Stimulated activated CD8-positive, alpha-beta memory T cell treated with anti-CD3 and anti-CD28 coated beads, Interleukin-2, amount 100 ng/mL, for 1 hour (primary cell): ENCODE measurements at places on chromosomes 7 and 10.
A peak's percentile ranks its signal among the peaks of the same experiment; 100 is the strongest.

DNA sequence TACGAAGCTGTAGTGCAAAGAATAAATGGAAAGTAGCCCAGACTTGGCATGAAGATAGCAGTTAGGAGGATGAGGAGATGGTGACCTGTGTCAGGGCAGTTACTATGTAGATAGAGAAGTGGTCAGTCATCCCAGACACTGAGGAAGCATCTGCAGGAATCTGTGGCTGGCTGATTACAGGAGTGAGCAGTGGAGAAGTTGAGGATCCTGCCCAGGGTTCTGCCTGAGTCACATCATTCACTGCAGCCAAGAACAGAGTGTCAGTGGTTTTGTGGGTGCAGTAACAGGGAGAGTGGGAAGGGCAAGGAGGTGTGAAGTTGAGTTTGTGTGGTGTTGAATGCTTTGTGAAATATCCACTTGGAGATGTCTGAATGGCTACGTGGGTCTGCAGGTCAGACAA is 676.4 kb upstream of the NRP1 start:
- DNase-seq, result no peak

DNA sequence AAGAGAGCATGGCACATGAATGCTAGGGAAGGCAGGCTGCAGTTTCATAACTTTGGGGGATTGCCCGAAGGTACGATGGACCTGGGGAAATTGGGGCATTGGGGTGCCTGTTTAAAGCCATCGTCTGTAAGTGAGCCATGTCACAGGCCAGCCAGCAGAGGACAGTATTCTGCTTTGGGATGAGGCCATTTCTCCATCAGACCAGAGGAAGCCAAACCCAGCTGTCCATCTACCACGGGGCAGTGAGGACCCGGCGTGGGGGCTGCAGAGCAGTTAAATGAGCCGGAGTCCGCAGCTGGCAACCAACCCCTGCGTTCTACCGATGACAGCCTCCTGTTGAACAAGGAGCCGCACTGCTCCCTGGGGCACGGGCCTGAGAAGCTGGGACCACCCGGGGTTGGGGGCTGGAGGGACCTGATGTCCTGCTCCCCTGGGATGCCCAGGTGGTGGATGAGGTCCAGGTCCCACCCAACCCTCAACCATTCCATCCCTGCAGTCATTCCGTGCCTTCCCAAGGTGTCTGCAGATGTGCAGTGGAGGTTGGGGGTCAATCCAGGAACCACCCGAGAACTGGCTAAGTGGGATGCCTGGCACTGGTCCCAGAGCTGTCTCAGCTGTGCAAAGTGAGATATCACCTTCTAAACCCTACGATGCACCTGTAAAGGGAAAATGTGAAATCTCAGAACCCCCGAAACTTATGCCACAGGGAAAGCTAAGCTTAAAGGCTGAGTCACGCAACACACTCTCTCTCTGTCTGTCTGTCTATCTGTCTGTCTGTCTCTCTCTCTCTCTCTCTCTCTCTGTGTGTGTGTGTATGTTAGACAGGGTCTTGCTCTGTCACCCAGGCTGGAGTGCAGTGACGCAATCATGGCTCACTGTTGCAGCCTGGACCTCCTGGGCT is 12.1 kb upstream of the RHBDD2 start:
- DNase-seq, result peak; percentile 16

DNA sequence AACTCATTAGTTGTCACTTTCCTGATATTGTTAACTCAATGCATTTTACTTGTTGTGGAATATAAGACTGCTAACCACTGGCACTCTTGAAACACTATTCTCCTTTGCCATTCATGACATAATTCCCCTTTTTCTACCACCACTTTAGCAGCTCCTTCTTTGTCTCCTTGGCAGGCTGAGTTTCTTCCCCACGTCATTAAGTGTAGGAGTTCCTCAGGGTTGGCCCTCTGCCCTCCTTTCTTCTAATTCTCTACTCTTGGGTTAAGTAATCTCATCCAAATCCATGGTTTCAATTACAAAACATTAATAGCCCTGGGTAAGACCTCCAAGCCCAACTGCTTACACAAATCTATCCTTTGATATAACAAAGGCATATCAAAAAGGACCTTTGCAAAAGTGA is 175.1 kb downstream of the HGF start:
- DNase-seq, result no peak

DNA sequence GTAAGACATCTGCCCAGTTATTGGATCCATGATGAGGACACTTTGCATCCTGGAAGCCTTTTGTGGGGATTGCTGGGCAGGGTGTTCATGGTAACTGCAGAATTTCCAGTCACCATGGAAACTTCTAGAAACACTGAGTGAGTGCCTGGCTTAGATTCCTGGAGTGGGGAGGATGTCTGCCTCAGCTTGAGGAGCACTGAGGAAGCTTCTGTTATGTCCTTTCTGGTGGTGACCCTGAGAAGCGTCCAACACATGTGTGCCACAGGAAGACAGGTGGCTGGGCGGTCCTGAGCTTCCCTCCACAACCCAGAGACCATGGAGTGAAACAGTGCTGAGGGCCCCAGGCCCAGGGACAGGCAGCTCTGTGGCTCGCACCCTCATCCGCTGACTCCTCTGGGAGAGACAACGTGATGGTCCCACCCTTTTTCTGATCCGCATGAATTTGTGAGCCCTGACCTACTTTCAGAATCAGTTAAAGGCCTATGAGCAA is 191.8 kb upstream of the CXCL12 start:
- DNase-seq, result no peak

- DNase-seq, result no peak
Measured at GRCh38 chr10:55329796-55330195, 528.8 kb upstream of the PCDH15 start.

DNA sequence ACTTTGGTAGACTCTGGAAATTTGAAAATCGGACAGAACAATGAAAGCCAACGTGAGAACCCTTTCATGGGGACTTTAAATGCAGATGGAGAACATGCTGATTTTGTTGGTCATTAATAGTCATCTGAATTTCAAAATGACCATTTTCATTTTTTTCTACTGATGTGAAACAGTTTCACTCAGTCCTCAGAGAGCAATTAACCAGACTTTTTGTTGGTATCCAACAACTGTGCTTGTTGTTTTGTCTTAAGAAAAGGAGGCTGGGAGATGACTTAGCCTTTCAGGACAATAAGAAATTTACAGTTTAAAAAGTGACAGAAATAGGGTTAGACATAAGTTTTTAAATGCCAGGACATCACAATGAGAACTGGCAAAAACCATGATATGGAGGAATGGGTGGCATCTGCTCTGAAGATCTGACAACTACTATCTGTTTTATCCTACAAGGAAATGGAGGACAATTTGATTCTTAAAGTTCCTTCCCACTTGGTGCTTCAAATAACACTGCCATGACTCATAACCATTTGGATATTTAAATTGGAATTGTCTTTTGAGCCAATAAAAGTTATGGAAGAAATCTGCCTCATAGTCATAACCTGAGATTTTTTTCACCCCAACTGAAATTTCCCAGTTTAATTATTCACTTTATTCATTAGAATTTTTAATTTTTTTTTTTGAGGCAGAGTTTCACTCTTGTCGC is 87.2 kb upstream of the HPS1 start:
- no peak for DNase-seq

- no peak for DNase-seq
Measured at GRCh38 chr10:114303556-114303955, 64.5 kb downstream of the VWA2 start.

DNA sequence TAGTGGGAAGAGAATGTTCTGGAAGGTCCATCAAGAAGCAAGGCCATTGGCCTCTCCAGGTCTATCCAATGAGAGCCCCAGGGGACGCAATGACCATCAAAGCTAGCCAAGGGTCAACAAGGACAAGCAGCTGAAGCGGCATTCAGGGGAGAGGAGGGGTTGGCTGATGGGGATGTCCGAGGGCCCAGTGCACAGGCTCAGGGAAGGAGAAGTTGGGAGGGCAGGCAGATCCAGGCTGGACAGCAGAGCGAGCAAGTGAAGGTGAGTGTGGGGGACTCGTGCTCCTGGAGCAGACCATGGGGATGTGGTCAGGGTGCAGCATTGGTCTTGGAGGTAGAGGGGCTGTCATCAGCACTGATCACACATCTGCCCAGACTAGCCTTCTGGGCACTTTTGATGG is 275.4 kb upstream of the TCERG1L start:
- DNase-seq, result no peak

GRCh38 chr10:82282782-82283456 is 407.9 kb downstream of the NRG3 start:
- no peak for DNase-seq

- no peak for DNase-seq
Measured at GRCh38 chr7:137696376-137696775, 150.4 kb downstream of the DGKI start.

DNA sequence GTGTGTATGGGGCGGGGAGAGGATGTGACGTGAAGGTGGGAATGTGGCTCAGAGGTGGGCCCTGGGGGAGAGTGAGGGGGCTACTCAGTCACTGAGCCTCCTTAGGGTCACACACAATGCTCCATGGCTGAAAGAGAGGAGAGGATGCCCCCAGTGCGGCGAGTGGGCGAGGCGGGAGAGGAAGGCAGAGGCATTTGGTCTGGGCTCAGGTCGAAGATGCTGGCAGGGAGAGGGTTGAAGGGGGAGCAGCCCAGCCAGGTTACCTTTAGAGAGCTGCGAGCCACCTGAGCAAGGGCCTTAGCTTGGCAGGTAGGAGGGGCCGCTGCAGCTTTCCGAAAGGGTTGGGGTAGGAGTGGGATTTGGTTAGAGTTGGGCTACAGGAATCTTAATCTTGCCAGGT is 4.7 kb upstream of the LOXL4 start:
- no peak for DNase-seq
